Progenitor cell of endocrine pancreas (in vitro differentiated cells): ENCODE measurements at places on chromosomes 16 and 17. TPM values are rescaled to one million over a fixed set of nuclear protein-coding genes. Genes with fewer than 3 reads are reported as not detected.

KCTD19 gene
- 0.14 and 1.4 TPM in 2 replicates for total RNA-seq

IGFALS gene
- 0.60 and 1.2 TPM in 2 replicates for total RNA-seq

CORO6 gene
- 0.27 TPM in 1 of 2 replicates, not detected in the other for total RNA-seq

CDH1 gene
- total RNA-seq = 545 and 586 TPM in 2 replicates

CIBAR2 gene
- total RNA-seq = 0.43 and 0.80 TPM in 2 replicates

CFAP119 gene
- 19.3 and 22.2 TPM in 2 replicates for total RNA-seq

ETV4 gene
- 79.5 and 84.3 TPM in 2 replicates for total RNA-seq

GRCh38 chr17:78075011-78075410 is 53.5 kb downstream of the TMC6 start:
- DNase-seq = no peak

DNA sequence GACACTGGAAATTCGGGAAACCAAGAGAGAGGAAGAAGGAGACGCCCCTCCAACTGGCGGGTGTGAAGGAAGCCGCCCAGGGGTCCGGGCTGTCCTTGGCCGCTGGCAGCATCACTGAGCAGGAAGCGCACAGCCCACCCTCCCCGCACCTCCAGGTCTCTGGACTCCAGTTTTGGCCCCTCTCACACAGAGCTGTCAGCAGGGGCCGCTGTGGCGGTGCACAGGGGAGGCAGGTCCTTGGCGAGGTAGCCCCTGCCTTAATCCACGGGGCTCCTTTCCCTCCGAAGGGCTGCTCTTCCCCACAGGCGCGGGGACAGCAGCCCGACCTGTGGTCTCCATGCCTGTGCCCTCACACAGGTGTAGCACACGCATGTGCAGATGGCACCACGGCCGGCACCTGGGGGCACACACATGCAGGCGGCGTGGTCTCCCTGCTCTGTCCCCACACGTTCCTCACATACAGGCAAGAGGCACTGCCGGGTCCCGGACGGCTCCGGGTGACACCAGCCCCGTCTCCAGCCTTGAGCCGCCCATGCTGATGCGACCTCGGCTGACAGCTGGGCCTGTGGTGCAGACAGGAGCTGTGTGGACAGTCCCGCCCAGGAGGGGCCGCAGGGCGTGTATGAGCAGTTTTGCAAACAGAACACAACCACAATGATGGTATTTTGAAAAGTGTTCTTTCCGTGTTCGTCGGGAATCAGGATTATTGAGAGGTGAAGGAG is 26.6 kb upstream of the CHMP6 start:
- DNase-seq = no peak

GRCh38 chr17:28857905-28858800 is 3.3 kb downstream of the ERAL1 start:
- DNase-seq = no peak

DNA sequence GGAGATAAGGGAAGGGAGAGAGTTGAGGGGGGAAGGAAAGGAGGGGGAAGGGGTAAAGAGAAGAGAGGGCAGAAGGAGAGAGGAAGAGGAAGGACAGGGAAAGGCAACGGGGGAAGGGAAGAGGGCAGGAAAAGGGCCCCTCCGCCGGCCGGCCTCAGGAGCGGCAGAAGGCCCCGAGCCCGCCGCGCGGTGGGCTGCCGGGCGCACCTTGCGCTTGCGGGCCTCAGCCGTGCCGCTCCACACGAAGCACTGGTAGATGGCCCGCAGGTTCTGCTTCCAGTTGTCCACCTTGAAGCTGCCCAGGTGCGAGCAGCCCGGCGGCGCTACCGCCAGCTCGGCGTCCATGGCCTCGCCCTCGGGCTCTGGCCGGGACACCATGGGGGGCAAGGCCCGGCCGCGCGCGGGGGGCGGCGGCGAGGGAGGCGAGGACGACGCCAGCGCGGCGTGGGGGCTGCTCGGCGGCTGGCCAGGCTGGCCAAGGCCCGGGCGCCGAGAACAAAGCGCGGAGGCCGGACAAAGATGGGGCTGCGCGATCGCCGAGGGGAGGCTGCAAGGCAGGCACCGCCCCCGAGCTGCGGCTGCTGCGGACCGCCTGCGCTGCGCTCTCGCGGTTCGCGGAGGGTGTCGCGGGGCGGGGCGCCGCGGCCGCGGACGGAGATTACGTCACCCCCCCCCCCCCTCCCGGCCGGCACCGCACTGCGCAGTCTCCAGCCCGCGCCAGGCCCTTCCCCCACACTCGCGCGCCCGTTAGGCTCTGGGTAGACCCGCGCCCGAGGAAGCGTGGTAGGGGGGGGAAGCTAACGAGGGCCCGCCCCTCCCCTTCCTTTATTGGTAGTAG is at the start of gene USP22:
TSS of gene USP22 (minus strand) at position 554 of the 838 bp plus-strand sequence. CDS start at position 378, 176 bp downstream.
- peak; percentile 94 for DNase-seq

DNA sequence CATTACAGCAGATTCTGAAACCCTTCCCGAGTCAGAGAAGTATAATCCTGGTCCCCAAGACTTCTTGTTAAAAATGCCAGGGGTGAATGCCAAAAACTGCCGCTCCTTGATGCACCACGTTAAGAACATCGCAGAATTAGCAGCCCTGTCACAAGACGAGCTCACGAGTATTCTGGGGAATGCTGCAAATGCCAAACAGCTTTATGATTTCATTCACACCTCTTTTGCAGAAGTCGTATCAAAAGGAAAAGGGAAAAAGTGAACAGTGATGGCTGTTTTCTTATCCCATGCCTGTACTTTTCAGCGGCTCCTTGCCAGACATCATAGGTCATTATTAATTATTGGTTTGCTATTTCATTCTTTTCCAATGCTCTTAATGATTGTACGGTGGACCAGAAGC is 28.1 kb downstream of the ERCC4 start:
- no peak for DNase-seq

DNA sequence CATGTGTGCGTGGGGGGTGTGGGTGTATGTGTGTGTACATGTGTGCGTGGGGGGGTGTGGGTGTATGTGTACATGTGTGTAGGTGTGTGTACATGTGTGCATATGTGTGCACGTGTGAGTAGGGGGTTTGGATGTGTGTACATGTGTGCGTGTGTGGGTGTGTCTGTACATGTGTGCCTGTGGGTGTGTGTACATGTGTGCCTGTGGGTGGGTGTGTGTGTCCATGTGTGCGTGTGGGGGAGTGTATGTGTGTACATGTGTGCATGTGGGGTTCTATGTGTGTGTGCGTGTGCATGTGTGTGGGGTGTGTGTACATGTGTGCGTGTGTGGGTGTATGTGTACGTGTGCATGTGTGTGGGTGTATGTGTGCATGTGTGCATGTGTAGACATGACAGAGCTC is 129.1 kb downstream of the C16orf95 start:
- no peak for DNase-seq

DNA sequence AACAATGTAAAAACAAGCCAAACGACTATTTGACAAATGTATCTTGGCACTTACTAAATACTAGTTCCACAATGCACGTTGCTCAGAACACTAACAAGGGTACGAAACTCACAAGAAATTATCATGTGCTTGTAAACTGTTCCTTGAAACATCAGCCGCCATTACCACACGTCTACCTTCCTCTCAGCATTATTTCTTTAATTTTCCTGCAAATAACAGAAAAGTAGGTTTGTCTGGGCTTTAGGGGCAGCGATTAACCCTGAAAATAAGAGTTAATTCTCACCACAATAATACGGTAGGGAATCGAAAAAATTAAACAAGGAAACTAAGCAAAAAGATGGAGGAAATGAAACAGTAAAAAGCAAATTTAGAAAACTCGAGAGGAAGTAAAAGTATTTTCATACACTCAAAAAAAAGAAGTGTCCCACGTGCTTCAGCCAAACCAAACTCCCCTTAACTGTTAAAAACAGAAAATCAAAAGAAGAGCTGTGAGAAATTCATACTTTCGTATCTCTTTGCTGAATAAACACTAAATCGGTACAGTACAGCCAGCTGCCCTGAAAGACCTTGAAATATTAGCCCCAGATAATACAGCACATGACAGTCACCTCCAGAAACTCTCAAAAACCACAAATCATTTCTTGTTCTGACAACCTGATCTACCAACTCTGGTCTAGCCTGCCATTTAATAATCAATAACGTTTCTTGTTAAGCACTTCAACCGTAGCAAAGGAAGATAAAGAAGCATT is 1.2 kb downstream of the ARHGAP17 start:
- no peak for DNase-seq

- DNase-seq = no peak
Observed at GRCh38 chr16:48542020-48542473, 67.9 kb downstream of the N4BP1 start.

- DNase-seq = peak; percentile 38
Observed at GRCh38 chr16:22161999-22162655, at the start of gene SDR42E2. Gene SDR42E2 (plus strand): TSS chr16:22162506. CDS start chr16:22165583, 3,077 bp downstream.

DNA sequence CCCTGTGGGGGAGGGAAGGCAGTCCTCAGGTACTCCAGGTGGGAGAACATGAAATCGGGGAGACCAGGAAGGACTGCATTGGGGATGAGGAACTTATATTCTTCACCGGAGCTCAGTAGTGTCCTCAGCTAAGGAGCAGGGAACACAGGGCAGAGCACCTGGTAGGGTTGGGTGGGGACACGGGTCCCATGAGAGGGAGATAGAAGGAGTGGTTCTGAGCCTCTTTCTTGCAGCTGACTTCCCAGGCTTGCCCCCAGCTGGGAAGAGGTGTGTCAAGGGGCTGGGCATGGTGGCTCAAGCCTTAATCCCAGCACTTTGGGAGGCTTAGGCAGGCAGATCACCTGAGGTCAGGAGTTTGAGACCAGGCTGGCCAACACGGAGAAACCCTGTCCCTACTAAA is 2.1 kb downstream of the FHOD1 start:
- DNase-seq = no peak

- no peak for DNase-seq
Observed at GRCh38 chr16:83296505-83296904, 511.3 kb upstream of the HSBP1 start.

DNA sequence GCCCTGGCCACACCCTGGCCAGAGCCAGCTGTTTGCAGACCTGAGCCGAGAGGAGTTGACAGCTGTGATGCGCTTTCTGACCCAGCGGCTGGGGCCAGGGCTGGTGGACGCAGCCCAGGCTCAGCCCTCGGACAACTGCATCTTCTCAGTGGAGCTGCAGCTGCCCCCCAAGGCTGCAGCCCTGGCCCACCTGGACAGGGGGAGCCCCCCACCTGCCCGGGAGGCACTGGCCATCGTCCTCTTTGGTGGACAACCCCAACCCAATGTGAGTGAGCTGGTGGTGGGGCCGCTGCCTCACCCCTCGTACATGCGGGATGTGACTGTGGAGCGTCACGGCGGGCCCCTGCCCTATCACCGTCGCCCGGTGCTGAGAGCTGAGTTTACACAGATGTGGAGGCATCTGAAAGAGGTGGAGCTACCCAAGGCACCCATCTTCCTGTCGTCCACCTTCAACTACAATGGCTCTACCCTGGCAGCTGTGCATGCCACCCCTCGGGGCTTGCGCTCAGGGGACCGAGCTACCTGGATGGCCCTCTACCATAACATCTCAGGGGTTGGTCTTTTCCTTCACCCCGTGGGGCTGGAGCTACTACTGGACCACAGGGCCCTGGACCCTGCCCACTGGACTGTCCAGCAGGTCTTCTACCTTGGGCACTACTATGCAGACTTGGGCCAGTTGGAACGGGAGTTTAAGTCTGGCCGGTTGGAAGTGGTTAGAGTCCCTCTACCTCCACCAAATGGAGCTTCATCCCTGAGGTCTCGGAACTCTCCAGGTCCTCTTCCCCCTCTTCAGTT is 578 bp downstream of the AOC2 start:
- no peak for DNase-seq

- no peak for DNase-seq
Observed at GRCh38 chr17:69593716-69594115, 179.2 kb downstream of the MAP2K6 start.
